ENCODE measurements at places on chromosomes 5 and 9. TPM values are rescaled to one million over a fixed set of nuclear protein-coding genes. Genes with fewer than 3 reads are reported as not detected.

DNA sequence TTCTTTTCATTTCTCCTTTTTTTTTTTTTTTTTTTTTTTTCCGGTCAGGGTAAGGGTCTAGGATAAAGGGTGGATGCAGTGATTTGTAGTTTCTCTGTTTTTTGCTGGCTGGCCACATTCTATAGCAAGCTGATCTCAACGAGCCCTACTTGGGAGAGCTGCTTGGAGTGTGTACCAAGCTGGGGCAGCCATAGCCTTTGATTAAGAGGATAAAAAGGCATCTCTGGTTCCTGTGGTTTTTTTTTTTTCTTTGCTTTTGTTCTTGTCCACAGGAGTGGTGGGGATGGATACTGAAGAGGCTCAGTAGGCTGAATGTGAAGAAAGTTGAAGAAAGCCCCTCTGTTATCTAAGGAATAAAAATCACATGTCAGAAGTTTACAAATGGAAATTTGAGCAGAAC lies 955.3 kb upstream of the WWC1 start:
- H3K4me1 ChIP-seq: no peaks in the 10 kb centered on the region
- DNase-seq: no peak
- H3K27me3 ChIP-seq: no peaks in the 10 kb centered on the region
- no peak overlapping the region for H3K4me3 ChIP-seq
- H3K36me3 ChIP-seq: no peaks in the 10 kb centered on the region

DNA sequence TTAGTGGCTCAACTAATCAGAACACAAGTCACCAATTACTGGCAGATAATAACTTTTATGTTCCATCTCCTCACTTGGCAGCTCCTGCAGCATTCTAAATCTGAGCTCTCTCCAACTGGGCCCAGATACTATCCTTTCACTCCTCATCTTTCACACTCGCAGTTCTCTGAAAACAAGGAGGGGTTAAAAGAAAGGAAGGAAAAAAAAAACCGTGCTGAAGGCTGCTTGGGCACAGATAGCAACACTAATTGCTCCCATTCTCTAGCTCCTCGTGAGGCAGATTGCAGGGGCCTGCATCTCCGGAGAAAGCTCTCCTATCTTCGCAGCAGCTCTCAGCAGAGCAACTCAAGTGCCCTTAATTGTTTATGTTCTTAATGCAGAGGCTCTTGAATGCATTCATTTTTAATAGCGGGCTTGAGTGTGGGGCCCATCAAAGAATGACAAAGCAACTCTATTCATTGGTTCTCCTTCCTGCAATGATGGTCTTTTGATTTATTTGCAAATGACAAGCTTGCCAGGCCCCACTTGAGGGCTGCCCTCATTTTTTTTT lies 23.9 kb downstream of the TLE1 start:
- DNase-seq: no peak
- H3K36me3 ChIP-seq: no peaks in the 10 kb centered on the region
- no peaks in the 10 kb centered on the region for H3K4me1 ChIP-seq
- no peak overlapping the region for H3K27ac ChIP-seq

DNA sequence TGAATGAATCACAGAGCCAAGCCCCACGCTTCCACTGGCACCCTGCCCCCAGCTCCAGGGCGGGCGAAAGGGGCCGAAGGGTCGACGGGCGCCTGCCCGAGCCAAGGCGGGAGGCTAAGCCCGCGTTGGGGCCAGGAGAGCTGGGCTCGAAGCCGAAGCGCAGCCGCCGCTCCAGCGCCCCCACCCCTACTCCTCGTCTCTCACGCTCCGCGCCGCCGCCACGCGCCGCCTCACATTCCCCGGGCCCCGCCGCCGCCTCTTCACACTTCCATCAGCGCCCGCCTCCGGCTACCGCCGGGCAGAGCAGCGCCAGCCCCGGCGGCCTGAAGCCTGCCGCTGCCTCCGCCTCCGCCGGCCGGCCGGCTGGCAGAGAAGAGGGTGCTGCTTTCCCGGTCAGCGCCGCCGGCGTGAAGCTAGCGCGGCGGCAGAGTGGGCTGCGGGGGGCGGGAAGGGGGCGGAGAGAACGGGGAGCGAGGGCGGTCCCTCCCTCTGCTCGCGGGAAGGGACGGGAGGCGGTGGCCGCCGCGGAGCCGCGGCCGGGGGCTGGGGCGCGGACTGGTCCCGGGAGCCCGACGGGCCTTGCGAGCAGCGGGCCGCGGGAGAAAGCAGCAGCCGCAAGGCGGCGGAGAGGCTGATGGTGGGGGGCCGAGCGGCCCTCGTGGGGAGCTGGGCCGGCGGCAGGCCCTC lies at the start of gene HOMER1:
Gene HOMER1, minus strand, starts transcription at position 431 of the 687 bp plus-strand sequence. CDS start 1,360 bp downstream, outside the sequence.
- H3K27ac ChIP-seq: peak within 1 kb of the TSS; percentile 87
- H3K27me3 ChIP-seq: no peaks in the 10 kb centered on the region
- DNase-seq: no peak
- H3K36me3 ChIP-seq: no peaks in the 10 kb centered on the region

- H3K36me3 ChIP-seq: no peaks in the 10 kb centered on the region
- H3K4me3 ChIP-seq: no peak overlapping the region
- H3K27me3 ChIP-seq: no peaks in the 10 kb centered on the region
- no peak overlapping the region for H3K27ac ChIP-seq
- no peaks in the 10 kb centered on the region for H3K4me1 ChIP-seq
- DNase-seq: no peak
These were observed 582.0 kb upstream of the TUSC1 start for GRCh38 chr9:26260238-26260637.

GRCh38 chr5:3394891-3395599 lies 200.6 kb upstream of the IRX1 start:
- H3K36me3 ChIP-seq: no peaks in the 10 kb centered on the region
- H3K27ac ChIP-seq: no peak overlapping the region
- no peak for DNase-seq
- H3K4me1 ChIP-seq: no peaks in the 10 kb centered on the region
- no peak overlapping the region for H3K4me3 ChIP-seq
- H3K27me3 ChIP-seq: no peaks in the 10 kb centered on the region

DNA sequence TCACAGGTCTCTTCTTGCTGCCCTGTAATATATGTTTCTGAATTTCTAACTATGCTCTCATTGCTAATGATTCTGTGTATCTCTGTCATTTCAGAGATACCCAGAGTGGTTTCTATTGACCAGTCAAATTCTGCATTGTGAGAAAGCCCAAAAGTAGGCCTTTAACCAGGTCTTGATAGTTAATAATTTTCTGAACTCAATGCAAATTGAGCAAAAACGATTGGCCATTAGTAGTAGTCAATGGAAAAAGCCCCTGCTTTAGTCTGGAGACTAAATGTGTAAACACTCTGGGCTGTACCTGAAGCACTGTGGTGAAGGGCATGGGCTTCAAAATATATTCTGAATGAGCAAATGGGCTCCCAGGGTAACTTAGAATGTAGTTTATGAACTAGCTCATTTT lies 307.6 kb downstream of the ARL15 start:
- no peaks in the 10 kb centered on the region for H3K27me3 ChIP-seq
- no peak overlapping the region for H3K27ac ChIP-seq
- DNase-seq: no peak
- H3K4me3 ChIP-seq: no peak overlapping the region

The CCNB1 gene
- 262 TPM for total RNA-seq

The CATSPER3 gene
- total RNA-seq: 0.69 TPM

The TNFSF15 gene
- 0.03 TPM for total RNA-seq
